ENCODE measurements at places on chromosomes 12 and 14.

DNA sequence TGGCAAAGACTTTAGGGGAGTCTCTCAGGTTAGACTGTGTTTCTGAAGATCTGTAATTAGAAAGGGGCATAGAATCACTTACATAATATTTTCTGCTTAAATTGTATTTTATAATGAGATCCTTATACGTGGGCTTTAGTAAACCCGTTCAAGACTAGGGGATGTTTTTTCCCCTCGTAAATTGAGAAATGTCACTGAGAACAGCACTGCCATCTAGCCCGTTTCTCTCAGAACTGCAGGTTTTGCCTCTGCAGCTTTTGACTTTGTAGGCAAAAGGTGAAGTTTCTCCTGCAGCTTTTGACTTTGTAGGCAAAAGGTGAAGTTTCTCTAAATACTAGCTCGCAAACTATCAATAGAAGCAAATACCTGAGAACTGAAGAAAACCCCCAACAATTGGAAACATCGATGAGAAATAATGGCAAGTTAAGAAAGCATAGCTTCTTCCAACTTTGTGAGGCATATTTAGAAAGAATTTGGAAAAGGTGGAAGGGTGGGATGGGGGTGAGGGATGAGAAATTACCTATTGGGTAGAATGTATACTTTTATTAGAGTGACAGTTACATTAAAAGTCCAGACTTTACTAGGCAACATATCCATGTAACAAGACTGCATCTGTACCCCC is 9.9 kb upstream of the ASPG start:
- no peak for DNase-seq

DNA sequence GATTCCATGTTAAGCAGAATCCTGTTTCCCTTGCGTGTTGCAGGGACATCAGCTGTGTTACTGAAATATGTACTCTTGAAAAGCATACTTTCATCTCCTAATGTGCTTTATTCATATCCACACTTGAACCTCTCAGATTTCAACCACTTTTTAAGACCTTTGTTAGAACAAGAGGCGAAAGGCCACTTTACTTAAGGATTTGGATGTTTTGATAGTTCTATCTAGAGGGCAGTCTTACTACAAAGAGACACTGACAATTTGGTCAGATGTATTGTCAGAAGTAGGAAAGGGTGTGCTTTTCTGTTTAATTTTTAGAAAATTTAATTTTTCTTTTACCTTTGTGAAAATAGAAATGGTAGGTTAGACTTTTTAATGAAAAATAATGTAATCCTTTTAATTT is 267.9 kb downstream of the TMTC2 start:
- DNase-seq: no peak

GRCh38 chr12:80121661-80122060 is 22.3 kb downstream of the OTOGL start:
- no peak for DNase-seq

DNA sequence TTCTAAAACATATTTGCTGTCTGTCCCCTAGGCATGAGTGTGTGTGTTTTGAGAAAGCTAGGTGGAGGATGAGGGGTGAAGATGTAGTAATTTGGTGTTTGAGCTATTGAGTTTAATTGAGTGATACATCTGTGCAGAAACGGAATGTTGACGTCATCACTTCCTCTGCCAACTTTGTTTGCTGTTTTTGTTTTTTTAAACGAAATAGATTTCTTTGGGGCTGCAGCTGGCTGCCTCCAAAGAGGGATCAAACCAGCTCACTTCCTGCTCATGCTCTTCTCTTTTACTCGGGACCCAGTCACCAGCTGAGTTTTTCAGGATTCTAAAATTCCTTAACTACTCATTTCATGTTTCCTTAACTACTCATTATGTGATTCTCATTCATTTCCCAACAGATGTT is 19.5 kb upstream of the CRACR2A start:
- no peak for DNase-seq

DNA sequence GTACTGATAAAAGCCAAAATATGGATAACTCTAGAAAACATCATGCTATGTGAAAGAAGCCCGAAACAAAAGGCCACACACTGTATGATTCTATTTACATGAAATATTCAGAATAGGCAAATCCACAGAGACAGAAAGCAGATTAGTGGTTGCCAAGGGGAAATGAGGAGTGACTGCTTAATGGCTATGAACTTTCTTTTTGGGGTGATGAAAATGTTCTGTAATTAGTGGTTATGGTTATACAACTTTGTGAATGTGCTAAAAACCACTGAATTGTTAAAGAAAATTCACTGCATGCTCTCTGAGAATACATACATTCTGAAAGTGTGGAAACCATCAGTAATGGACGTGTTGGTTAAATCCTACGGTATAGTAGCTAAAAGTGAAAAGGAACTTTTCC is 39.9 kb upstream of the STON2 start:
- no peak for DNase-seq

DNA sequence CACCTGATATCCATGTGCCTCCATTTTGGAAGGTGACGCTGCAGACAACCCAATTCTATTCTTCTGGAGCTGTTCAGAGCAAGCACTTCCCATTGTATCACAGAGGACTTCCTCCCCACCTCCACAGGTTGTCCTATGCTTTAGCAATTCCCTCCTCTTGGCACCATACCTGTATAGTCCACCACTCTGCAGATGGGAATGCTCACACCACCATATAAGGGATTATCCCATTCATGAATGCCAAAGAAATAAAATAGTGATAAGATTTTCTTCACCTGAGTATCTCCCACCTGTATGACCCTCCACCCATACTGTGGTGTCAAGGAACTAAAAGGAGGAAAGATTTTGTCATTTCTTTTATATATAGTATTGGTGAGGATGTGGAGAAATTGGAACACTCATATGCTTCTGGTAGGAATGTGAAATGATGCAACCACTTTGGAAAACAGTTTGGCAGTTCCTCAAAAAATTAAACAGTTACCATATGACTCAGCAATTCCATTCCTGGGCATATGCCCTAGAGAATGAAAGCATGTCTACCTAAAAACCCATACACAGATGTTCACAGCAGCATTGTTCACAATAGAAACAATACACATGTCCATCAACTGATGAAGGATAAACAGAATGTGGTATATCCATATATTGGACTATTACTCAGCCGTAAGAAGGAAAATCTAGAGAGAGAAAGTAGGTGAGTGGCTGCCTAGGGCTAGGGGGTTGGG is 75.2 kb downstream of the FIGNL2 start:
- DNase-seq: no peak

- DNase-seq: no peak
These were observed 17.1 kb downstream of the PLD4 start for GRCh38 chr14:104941508-104942365.

GRCh38 chr12:101719566-101719965 is 19.7 kb downstream of the SYCP3 start:
- no peak for DNase-seq

Data from hematopoietic multipotent progenitor cell treated with erythropoietin and hydrocortisone succinate and interleukin-3 and kit ligand, for 15 days (in vitro differentiated cells).